ENCODE measurements at places on chromosomes 4 and X.

DNA sequence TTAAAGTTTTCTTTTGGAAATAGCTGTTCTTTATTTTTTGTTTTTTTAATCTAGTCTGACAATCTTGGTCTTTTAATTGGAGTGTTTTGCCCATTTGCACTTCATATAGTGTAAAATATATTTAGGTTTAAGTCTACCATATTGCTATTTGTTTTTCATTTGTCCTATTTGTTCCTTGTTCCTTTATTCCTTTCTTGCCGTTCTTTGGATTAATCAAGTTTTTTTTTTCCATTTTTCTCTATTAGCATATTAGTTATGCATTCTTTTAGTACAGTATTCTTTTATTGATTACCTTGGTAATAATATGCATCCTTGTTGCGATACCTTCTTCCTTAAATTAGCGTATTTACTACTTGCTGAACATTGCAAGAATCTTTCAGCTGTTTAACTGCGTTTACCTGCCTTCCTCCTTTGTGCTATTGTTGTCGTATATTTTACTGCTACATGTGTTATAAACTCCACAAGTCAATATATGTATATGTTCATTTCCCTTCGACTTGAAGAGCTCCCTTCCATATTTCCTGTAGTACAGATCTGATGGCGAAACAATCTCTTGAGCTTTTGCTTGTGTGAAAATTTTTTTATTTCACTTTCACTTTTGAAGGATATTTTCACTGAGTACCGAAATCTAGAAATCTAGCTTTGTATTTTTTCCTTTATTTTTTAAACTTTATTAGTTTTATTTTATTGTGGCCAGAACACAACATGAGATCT lies 23.9 kb upstream of the RNF212 start:
- DNase-seq: no peak

- DNase-seq: no peak
These were observed 380.5 kb downstream of the SH2D1A start for GRCh38 chrX:124726881-124727280.

GRCh38 chr4:8557151-8558076 lies 22.8 kb upstream of the GPR78 start:
- DNase-seq: no peak

- DNase-seq: no peak
These were observed 103.1 kb upstream of the BMP3 start for GRCh38 chr4:80927420-80927819.

- no peak for DNase-seq
These were observed 1.1 kb downstream of the CFAP299 start for GRCh38 chr4:80336582-80336981.

DNA sequence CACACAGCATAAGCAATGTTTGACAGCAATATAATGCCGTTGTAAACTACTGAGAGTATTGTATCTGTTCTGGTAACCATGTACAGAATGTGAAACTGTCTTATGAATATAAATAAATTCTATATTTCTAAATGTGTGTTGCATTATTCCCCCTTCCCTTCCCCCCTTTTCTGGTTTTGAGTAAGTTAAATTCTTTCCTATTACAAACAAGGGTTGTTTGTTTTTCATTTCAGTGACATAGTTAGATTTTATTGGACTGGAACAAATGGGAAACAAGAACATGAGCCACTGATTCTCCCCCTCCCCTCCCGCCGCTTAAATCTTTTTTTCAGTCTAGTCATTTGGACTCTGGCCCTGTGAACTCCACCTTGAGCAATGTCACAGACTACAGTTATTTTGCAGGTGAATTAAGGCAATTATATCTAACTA lies 69.8 kb downstream of the GPAT3 start:
- no peak for DNase-seq

DNA sequence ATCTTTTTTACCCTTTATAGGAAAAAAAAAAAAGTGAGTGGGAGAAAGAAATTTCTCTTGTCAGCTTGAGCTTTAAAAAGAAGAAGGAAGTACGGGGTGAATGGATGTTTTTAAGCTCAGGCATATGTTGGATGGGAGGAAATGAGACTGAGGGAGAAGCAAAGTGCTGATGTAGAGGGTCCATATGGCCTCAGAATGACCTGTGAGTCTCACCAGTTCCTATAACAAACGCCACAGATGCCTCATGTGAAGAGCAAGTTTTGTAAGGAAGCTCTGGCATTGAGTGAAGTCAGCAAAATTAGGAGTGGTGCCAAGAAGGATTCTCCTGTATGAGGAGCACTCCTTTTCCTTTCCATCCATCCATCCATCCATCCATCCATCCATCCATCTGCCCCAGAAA lies 214.6 kb downstream of the PTTG2 start:
- no peak for DNase-seq

DNA sequence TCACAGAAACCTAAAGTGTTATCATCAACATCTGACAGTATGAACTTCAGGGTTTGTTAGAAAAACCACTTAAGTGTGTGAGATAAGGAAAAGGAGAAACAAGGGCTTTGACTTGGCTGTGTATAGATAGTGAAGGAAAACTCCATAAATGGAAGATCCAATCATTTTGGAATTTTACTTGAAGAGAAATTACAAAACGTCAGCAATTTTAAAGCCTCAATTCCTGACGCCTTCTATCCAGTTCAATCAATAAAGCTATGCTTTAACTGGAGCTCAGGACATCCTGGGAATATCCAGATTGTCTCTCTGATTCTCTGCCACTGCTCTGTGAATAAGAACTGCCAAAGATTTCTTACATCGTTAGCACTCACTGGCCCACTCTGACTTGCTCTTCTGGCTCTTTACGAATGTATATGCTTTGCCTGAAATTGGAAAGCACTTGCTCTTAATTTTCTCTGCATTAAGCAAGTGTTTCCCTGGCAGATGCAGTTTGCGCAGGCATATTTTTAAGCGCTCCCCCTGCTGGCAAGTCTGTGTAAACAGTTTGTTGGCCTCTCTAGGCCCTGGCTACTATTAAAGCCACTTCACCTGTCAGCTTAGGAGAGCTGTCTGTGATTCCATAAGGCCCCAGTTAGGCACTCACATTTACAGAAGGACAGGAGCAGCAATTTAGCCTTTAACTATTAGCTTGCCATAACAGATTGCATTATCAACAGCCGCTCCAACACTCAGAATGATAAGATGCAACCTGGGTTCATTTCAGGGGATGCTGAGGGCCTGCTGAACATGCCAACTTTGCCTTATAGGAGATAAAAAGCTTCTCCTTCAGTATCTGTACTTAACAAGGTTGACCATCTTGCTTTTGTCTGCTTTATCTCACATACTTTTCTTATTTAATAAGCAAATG lies 251.4 kb upstream of the DDX53 start:
- DNase-seq: peak; percentile 1

DNA sequence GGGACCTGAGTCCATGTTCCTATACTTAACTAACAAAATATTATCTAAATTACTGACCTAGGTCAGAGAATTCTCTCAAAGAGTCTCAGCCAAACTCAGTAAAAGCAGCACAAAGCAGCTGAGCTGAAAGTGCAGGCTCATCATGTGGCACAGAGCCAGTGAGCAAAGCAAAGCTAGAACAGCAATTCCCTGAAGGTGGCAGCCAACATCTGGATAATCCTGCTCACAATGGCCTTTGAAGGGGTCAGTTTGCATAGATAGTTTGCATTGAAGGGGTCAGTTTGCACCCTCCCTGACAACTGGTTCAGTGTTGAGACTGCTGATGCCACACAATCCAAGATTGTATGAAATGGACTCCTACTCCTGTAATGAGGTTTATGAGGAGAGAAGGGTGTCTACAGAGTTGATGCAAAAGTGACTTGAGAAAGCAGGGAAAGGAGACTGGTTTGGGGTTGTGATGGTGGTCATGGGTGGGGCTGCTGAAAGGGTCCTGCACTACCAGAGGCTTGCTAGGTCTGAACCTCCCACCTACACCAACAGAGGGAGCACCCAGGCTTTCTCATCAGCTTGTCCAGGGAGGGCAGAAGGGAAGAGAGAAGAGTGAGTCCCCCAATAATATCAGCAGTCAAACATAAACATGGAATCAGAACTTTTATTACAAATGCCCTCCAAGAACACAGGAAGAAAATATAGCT lies 39.7 kb downstream of the TRIM61 start:
- no peak for DNase-seq

GRCh38 chrX:45900766-45901615 lies 644.2 kb downstream of the ZNF674 start:
- DNase-seq: no peak

DNA sequence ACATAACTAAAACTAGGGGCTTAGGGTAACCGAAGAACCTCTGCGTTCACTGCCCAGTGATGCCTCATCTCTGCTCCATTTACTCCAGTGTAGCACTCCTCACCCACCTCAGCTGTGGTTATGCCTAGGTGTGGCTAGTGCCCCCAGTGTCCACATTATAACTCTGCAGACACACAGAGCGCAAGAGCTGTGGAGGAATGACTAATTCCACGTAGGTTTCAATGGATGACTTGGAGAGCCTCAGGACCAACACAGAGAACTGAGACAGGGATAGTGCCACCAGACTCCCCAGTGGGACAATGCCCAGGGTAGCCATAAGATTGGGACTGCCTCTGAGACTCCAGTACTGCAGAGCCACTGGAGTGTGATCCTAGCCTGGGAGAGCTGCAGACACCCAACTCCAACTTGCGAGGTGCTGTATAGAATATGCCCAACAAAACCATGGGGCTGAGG lies 542.4 kb upstream of the DIPK2B start:
- DNase-seq: peak; percentile 8

DNA sequence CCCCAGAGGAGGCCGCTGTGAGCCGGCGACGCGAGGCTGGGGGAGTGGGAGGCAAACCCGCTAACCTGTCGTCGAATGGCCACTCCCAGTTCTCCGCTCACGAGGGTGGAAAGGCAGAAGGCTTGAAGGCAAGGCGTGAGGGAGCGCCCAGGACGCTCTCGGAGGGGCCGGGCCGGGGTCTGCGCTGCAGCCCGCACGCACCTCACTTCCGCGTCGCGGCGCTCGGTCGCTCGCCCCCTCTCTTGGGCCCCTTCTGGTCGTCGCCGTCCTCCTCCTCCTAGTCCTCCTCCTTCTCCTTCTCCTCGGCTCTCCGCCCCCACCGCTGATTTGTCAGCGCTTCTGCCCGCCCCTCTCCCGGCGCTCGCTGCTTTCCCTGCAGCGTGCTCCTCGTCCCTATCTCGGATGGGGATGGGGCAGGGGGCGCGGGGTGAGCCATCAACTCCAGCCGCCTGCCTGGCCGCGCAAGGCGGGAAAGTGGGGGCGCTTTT lies at the start of gene SNCA:
SNCA (minus strand) TSS at position 265 of the 488 bp plus-strand sequence. CDS start 1,494 bp downstream, outside the sequence.
- peak; percentile 8 for DNase-seq

GRCh38 chr4:99383399-99383798 lies 30.9 kb upstream of the ADH1C start:
- DNase-seq: no peak

DNA sequence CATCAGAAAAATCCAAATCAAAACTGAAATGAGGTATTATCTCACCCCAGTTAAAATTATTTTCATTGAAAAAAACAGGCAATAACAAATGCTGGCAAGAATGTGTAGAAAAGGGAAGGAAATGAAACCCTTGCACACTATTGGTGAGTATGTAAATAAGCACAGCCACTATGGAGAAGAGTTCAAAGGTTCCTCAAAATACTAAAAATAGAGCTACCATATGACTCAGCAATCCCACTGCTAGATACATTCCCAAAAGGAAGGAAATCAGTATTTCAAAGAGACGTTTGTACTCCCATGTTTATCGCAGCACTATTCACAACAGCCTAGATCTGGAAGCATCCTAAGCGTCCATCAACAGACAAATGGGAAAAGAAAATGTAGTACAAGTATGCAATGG lies 932.4 kb downstream of the PCDH18 start:
- DNase-seq: no peak

GRCh38 chr4:112896609-112897190 lies 152.8 kb upstream of the ANK2 start:
- DNase-seq: no peak

- no peak for DNase-seq
These were observed 36.9 kb downstream of the AMMECR1 start for GRCh38 chrX:110280954-110281353.

DNA sequence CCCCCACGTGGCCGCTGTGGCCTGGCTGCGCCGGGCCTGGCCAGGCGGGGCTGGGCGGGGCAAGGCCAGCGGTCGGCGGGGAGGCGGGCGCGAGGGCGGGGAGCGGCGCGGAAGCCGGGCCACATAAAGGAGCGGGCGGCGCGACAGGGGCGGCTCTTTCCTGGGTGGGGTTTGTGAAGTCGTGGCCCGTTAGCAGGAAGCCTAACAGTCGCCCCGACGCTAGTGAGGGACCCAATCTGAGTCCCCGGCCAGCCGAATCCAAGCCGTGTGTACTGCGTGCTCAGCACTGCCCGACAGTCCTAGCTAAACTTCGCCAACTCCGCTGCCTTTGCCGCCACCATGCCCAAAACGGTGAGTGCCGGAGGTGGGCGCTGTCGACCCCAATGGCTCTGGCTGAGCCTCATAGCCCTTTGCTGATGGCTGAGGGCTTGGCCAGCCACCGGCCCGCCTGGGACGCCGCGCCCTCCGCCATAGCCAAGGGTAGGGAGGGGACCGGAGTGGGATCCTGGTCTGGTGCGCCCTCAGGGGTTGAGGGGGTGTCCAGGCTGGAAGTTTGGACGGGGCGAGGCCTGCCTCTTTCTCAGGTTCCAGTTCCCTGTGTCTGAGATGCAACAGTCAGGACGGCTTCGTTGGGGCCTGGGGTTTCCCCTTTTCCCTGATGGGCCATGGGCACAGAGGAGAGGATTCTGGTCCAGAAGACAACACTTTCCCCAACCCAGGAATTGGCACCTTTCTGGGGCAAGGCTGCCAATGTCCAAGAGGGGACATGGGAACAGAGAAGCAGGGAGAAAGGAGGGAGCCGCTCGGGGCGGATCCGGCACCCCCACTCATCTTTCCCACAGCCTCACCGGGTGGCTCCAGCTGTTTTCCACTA lies at the start of gene MSN:
MSN (plus strand) TSS at position 152 of the 874 bp plus-strand sequence; CDS start at position 340, 188 bp downstream.
- peak; percentile 55 for DNase-seq

DNA sequence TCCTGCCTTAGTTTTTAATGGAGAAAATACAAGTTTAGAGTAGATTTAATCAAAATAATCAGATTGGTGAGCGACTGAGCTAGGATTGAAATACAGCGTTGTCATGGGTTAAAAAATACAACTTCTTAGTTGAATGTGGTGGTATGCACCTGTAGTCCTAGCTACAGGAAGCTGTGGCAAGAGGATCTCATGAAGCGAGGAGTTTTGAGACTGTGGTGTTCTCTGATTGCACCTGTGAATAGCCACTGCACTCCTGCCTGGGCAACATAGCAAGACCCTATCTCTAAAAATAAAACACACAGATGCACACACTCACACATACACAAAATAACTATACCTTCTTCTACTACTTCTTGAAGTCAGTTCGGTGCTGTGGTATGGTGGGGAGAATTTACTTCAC lies 19.8 kb upstream of the GBA3 start:
- DNase-seq: no peak

DNA sequence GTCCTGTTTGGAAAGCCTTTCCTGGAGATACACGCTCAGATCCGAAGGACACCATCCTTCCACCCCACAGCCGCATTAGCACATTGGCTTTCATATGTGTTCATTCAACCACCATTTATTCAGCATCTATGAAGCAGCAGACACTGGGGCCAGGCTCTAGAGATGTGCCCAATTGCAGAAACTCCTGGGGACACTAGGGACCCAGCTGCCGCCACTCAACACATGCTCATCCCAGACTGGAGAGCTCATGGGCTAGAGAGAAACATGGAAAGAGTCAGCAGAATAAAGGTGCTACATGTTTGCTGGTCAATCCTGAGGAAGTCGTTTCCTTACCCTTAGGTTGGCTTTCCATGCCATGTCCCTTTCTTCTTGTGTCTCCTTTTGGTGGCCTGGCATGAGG lies 7.6 kb downstream of the CTAG1A start:
- DNase-seq: no peak

Measured in stimulated activated CD4-positive, alpha-beta T cell treated with anti-CD3 and anti-CD28 coated beads, TNF-alpha, amount 100 ng/mL, for 1 hour (primary cell).